NCI-H510A treated with DMSO at 0.1 percent for 48 hours (cell line): ENCODE measurements at places on chromosomes 3 and 15.

DNA sequence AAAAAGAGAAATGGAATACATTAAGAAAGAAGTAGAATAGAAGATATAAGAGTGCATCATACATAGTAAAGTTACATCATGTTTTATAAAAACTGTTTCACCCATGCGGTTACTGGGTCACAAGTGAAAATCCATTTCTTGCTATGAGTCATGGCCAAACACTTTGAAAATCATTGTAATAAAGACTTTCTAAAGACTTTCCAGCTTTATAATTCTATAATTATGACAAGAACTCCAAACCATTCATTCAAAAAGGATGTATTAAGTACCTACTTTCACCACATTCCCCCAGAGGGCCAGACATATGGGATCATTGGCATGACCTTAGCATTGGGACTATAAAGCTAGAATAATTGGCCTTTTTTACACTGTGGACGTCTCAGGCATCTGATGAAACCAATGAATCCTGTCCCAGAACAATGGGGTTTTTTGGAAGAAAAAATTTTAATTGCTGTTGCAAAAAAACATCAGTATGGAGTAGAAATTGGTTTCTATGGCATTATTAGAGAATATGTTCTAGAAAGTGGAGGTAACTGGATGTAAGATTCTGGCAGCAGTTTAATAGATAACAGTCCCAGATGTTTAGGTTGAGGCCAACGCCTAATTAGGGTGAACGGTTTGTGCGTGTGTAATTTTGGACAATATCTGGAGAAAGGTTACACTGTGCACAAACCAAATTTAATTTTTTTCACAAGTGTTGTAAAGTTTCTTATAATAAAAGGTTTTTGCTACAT lies 3.3 kb upstream of the SKIC8 start:
- DNase-seq, result no peak

DNA sequence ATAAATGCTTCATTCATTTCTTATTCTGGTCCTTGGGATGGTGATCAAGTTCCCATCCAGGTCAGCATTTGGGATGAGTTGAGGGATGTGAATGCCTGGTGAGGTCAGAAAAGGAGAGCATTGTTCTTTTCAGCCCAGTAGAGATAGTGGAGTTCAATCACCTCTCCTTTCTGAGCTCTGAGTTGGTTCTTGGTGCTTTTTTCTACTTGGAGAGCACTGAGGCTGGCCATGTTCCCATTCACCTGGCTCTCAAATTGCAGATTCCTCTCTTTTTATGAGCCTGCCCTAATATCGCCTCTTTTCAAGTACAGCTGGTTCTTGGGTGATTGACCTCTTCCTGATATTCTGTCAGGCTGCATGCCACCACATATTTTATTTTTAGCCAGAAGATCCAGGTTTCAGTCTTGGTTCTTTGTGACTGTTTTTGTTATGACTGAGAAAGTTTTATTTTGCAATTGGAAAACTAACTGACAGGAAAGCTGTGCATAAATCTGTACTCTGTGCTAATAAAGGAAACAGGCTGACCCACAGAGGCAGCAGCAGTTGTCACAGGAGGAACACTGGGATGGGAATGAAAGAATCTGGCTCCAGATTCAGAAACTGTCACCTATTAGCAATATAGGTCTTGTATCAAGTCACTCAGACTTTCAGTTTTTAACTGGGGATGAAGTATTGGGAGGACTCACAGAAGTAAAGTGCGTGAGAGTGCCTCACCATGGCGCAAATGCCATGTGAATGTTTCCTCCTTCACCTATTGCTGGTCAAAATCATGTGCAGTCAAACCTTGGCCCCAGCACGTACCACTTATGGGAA lies 10.7 kb downstream of the AQP9 start:
- no peak for DNase-seq

- peak; percentile 64 for DNase-seq
Measured at GRCh38 chr3:152269831-152270734, 1.4 kb downstream of the MBNL1 start.

- no peak for DNase-seq
Measured at GRCh38 chr15:80041494-80042253, 17.8 kb upstream of the ZFAND6 start.

DNA sequence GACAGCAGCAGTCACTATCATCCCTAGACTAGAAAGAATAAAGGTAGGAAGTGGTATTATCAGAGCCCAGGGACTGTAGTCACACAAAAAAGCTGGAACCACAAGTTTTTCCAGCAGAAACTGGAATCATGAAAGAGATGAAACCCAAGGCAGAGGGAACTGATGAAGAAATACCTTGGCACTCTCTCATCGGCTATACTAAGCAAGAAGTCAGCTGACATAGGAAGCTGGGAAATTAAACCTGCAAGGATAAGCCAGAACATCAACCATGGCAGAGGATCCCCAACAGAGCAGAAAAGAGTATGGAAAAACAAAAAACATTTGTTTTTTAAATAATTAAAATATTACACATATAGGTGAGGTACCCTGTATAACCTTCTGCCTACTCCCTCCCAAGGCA lies 86.5 kb downstream of the AQR start:
- DNase-seq, result no peak

GRCh38 chr15:66039117-66039871 lies 170.0 kb downstream of the RAB11A start:
- DNase-seq, result no peak

DNA sequence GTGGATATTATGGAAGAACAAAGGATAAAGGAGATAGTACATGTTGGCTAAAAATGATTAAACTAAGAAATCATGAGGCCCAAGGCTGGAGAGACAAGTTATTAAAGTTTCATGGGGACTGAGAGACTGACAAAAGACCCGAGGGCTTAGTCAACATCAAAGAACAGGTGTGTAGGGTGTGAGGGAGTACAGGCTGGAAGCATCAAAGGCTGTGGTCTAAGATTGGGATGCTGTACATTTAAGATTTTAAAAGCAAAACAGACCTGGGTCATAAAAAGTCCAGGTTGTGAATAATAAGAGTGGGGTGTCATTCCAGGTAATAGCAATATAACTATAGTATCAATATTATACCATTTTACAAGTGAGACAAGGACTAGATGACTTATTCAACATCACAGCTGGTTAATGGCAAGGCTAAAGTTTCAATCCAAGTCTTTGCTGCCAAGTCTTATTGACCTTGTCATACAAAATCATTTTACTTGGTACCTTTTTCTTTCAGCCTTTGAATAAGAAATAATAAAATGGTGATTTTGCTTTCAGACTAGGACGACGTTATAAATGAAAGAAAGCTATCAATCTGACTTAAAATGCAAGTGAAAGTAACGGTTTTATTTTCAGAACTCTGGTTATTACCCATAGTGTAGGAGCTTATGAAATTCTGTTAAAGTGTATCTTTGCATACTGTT lies 211.6 kb downstream of the TNIK start:
- no peak for DNase-seq

DNA sequence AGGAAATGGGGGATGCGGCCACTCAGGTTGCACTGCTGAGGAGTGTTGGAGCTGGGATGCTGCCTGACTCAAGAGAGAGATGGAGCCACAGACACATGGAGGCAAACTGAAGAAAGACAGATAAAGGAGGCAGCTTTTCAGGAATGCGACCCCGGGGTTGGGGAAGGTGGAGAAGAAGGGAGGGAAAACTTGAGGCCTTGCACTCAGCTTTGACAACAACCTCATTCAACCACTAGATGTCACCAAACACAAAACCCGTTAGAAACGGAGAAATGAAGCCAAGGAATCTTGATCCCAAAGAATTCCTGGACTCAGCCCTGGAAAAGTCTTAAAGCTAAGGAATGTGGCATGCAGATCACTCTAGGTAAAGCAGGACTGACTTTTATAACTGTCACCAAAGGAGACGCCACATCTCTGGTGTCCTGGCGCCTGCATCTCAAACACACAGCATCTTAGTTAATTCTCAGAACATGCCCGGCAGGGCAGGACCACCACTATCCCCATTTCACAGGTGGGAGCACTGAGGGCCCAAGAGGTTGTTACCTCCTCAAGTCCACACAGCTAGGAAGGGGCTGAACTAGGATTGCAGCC lies 59.6 kb upstream of the LMCD1 start:
- peak; percentile 21 for DNase-seq

DNA sequence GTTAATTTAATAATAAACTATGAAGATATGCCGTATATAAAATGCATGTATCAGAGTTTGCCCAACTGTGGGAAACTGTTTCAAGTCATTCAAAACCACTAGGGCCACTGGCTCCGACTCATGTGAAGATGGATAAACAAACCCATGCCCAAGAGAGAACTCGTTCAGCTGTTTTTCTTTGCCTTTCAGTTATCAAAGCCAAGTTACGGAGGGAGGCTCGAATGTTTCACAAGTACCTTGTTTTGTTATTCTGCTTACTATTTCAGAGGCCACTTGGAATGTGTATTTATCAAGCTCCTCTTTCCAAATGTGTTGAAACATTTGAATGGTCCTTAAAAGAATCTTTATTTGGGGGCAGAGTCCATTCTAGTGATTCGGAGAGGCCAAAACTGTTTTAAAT lies 82.1 kb downstream of the DUT start:
- no peak for DNase-seq

DNA sequence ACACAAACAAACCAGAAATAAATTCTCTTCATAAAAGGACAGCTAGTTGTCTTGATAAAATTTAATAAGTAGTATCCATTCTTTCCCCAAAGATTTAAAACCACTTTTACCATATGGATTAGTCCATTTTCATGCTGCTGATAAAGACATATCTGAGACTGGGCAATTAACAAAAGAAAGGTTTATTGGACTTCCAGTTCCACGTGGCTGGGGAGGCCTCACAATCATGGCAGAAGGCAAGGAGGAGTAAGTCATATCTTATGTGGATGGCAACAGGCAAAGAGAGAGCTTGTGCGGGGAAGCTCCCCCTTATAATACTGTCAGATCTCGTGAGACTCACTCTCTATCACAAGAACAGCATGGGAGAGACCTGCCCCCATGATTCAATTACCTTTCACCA lies 38.7 kb downstream of the C2CD4B start:
- no peak for DNase-seq

DNA sequence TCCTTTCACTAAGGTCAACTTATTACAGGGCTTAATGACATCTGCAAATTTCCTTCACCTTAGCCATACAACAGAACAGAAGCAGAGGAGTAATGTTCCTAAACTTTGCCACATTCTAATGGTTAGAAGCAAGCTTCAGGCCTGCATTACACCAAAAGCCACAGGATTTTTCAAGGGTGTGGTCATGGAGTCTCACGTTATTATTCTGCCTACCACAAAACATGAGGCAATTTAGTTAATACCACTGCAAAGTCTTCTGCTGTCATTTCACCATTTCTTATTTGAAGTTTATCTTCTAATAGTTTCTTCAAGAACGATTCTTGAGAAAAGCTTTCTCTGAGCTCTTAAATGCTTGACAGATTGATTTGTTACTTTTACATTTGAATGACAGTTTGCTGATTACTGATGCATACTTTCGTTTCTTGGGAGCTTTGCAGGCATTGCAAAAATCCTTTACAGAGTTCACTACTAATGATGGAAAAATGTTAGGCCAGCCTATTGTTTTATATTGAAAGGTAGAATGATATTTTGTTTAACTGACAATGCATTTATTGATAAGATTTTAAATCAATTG lies 1257.1 kb downstream of the NSUN3 start:
- DNase-seq, result no peak

- no peak for DNase-seq
Measured at GRCh38 chr15:67524235-67524634, 3.3 kb downstream of the C15orf61 start.

DNA sequence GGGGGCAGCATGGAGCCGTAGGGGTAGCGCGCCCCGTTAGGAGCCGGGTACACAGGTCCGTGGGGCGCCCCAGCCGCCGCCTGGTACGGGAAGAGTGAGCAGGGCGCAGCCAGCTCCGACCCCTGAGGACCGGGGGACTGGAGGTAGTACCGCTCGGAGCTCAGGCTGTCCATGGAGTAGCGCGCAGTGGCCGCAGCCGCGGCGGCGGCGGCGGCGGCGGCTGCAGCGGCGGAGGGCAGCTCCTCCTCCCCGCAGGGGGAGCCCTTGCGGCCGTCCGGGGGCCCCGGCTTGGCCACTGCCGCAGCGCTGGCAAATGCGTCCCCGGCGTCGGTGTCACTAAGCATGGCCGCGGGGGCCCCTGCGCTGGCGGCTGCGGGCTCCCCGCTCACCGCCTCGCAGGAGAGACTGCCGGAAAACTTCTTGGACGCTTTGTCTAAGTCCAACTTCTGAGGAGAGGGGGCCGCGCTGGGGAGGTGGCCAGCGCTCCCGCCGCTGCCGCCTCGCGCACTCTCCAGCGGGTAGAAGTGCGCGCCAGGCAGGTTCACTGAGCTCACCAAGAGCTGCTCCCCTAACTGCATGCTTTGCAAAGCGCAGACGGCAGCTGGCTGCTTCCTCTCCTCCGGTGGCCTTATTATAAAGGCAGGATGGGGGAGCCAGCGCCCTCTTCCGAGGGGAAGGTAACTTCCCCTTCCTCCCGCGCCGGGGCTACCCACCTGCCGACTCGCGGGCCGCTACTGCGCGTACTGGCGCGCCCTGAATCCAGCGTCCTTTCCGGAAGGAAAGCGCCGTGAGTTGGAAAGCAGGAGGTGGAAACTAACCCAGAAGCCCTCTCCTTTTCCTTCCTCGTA lies at the start of gene EOMES:
Gene EOMES, minus strand, starts transcription at position 607 of the 848 bp plus-strand sequence. Its CDS starts 29 bp downstream, at position 578.
- DNase-seq, result peak; percentile 32
